ENCODE measurements at places on chromosomes 4 and X. TPM values are rescaled to one million over a fixed set of nuclear protein-coding genes. Genes with fewer than 3 reads are reported as not detected.

TAF7L gene
- total RNA-seq, result 0.13 TPM

AADAT gene
- total RNA-seq, result 33.1 TPM

MXRA5 gene
- 2.0 TPM for total RNA-seq

TMEM150C gene
- 8.6 TPM for total RNA-seq

DMP1 gene
- not detected for total RNA-seq

USP17L5 gene
- not detected for total RNA-seq

JAKMIP1 gene
- 0.89 TPM for total RNA-seq

LAS1L gene
- total RNA-seq, result 38.9 TPM

VCX3B gene
- total RNA-seq, result not detected

TMLHE gene
- total RNA-seq, result 30.7 TPM

NDST4 gene
- total RNA-seq, result 0.14 TPM

LETM1 gene
- 51.2 TPM for total RNA-seq

PPAT gene
- 23.5 TPM for total RNA-seq

CLDN22 gene
- not detected for total RNA-seq

ADGRG4 gene
- 3.9 TPM for total RNA-seq

PDLIM3 gene
- total RNA-seq, result 3.2 TPM

GAGE12J gene
- not detected for total RNA-seq

CSAG2 gene
- total RNA-seq, result not detected

FAT4 gene
- 2.5 TPM for total RNA-seq

AKAP4 gene
- total RNA-seq, result not detected

GYPB gene
- total RNA-seq, result not detected

Measured in progenitor cell of endocrine pancreas (in vitro differentiated cells).